GM19239 (cell line): ENCODE measurements at places on chromosomes 1 and 21.

DNA sequence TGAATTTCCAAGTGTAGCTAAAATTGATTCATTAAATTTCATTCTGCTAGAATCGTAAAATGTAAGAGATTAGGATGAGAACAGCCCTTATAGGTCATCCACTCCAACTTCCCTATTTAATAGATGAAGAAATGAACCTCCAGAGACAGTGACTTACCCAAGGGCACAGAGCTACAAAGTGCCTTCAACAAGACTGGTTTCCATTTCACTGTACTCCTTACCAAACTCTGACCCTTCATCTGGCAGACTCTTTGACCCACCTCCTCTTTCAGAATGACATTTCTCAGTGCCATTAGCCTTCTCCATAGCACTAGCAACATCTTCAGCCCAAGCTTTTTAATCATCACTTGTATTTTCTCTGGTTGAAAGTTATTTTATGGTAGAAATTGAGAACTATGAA, 161.3 kb downstream of the NEK7 start:
- no peak for DNase-seq

GRCh38 chr1:3821447-3821846, 25.1 kb upstream of the LRRC47 start:
- DNase-seq: no peak

GRCh38 chr1:55073187-55073916, 34.0 kb downstream of the PCSK9 start:
- no peak for DNase-seq

DNA sequence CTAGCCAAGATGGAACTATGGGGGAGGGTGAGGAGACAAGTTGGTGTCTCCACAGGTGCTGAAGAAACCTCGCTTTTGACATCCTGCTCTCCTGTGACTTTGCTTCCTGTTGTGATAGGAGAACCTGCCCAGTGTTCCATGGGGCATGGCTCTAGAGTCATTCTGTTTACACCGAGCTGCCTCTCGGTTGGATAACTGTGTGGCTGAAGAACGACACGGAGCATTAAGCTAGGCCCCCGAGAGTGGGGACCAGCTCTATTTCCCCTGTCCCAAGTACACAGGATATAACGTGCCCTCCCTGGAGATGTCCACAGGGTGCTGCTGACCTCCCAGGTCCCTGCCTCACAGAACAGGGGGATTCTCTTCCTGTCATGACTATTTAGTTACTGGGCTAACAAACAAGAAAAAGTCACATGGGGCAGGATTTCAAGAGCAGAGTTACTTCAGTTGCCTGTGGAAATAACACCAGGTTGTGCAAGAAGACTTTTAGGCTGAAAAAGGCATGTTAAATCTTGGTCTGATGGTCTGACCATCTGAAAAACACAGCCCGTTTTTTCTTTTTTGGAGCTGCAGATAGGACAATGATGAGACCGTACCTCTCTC, 29.4 kb upstream of the PPP2R5A start:
- no peak for DNase-seq

DNA sequence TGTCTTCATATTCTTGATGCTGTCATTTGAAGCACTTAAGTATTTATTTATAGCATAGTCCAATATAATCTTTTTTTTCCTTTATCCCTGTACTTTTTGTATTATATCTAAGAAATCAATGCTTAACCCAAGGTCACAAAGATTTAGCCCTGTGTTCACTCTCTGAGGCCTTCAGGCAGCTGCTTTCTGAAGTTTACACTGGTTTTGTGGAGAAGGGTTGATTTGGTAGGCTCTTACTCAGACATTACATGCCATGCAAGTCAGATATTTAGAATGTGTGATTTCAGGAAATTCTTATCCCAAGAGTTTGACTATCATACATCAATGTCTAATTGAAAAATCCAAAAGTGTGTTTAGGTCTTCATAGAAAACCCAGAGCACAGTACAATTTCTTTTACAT, 56.3 kb downstream of the PALMD start:
- no peak for DNase-seq

DNA sequence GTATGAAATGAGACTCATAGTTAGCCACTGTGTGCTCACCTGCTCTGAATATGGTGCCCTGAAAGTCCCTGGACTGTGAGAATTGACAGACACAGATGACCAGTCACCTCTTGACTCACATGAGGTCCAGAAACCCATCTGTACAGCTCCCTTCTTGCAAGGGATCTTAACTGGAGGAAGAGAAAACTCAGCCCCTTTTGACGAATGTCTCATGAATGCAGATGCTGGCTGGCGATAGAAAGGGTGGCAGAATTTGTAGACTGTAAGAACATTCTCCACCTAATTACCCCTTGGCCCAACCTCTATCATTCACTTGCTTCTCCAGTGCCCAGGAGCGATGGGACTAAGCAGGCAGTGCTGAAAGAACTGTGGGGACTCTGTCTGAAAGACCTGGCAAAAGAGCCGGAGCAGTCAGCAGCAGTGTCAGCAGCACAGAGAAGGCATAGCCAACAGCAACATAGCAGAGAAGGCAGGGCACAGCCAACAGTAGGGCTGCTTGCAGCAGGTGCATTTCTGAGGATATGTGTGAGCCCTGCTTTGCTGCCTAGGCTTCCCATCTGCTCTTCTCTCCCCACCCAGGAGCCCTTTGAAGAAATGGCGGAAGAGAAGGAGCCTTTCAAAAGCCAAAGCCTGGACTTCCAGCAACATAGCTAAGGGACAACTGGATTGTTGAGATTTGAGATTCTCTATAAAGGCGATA, 25.8 kb upstream of the IFNGR2 start:
- no peak for DNase-seq

DNA sequence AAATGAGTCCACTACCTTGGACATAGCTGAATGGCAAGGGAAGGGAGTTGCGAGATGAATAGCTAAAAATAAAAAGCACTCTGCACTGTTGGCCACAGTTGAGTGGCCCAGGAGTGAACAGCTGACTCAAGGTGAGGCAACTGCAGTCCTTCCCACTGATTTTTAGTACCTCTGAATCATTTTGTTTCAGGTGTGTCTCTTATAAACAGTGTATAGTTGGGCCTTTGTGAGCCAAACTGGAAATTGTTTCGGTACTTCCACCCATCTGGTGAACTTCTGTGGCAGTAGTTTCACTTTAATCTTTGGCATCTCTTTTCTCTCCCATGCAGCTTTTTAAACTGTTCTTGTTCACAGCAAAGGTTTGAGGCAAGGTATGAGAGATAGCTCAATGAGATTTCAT, 122.7 kb downstream of the VAV3 start:
- DNase-seq: no peak

DNA sequence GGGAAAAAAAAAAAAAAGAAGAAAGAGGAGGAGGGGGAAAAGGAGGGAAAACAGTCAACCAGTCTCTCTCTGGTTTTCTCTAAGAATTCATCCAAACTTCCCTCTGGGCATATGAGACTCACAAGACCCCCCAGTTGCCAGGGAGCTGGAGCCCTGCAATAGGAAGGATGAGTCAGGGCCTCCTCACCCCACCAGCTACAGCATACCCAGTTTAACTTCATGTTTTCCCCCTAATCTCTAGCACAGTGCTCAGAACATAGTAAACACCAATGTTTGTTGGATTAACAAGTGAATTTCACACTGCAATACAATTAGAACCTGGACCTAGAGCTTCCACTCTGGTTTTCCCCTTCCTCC, 7.8 kb downstream of the F11R start:
- no peak for DNase-seq

- DNase-seq: peak; percentile 6
Observed at GRCh38 chr1:170247751-170248521, 102.2 kb downstream of the NTMT2 start.

DNA sequence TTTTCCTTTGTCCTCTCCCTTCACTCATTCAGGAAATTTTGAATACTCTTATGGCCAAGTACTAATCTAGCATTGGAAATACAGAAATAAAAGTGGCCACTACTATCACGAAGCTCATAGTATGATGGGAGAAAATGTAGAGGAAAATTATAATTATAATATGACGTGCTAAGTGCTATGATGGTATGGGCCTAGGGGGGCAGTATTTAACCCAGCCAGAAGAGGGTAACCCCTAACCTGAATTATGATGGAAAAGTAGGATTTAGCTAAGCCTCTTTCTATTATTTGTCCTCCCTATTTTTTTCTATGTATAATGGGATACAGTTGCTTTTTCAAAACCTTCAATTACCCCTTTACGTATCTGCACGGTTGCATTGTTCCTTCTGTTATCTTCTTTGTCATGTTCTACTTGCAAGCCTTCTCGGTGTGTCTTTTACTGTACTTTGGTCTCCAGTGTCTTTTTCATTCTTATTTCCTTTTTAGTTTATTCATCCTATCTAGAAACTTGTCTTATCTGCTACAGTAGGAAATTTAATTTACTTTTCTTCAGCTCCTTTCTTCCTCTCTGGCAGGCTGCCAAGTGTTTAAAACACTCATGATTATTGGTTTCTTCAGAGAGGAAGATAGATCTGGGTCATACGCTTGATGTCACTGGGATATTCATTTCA, 88.8 kb upstream of the GPR52 start:
- DNase-seq: no peak

DNA sequence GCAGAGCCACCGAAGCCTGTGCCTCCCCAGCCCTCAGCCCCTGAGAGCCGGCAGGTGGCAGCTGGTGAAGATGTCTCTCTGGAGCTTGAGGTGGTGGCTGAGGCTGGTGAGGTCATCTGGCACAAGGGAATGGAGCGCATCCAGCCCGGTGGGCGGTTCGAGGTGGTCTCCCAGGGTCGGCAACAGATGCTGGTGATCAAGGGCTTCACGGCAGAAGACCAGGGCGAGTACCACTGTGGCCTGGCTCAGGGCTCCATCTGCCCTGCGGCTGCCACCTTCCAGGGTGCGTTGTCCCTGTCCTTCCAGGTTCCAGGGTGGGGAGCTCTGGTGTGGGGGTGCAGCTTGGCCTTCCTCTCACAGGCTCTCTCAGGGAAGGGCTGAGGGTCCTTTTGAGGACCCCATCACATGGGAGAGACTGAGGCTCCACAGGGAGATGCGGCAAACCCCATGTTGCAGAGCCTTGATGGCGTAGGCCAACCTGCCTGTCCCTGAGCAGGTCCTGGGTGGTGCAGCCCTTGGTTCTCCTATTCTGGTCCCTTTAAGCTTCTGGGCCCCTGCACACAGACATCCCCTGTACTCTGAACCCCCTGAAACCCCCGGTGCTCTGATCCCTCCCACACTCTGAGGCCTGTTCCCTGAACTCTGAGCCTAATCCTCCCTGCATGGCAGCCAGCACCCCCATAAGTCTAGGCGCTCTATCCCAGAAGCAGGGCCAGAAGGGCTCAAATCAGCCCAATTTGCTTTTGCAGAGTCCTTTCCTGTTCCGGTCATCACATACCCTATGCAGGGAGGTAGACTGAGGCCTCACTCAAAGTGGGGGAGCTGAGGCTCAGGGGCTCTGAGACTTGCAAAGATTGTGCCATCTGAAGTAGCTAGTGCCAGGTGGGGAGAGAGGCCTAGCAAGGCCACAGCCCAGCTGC, 88.5 kb downstream of the TRIM11 start:
- DNase-seq: no peak

DNA sequence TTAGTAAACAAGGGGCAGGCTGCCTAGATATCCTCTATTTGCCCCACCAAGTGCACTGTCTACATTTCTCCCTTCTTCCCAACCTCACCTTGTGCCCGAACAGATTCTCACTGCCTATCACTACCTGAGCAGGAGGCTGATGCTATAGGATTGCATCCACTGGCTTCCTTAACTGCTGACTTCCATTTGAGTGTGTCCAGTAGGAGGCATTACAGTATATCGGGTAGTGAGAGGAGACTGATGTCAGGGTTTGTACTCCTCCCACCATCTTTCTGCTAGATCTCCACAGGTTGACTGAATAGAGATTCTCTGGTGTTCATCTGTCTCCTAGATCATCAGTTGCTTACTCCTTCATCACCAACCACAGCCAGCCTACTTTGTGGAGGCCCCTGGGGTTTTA, 796.3 kb downstream of the LRRIQ3 start:
- no peak for DNase-seq

GRCh38 chr1:85339089-85339488, 62.7 kb upstream of the BCL10 start:
- no peak for DNase-seq

DNA sequence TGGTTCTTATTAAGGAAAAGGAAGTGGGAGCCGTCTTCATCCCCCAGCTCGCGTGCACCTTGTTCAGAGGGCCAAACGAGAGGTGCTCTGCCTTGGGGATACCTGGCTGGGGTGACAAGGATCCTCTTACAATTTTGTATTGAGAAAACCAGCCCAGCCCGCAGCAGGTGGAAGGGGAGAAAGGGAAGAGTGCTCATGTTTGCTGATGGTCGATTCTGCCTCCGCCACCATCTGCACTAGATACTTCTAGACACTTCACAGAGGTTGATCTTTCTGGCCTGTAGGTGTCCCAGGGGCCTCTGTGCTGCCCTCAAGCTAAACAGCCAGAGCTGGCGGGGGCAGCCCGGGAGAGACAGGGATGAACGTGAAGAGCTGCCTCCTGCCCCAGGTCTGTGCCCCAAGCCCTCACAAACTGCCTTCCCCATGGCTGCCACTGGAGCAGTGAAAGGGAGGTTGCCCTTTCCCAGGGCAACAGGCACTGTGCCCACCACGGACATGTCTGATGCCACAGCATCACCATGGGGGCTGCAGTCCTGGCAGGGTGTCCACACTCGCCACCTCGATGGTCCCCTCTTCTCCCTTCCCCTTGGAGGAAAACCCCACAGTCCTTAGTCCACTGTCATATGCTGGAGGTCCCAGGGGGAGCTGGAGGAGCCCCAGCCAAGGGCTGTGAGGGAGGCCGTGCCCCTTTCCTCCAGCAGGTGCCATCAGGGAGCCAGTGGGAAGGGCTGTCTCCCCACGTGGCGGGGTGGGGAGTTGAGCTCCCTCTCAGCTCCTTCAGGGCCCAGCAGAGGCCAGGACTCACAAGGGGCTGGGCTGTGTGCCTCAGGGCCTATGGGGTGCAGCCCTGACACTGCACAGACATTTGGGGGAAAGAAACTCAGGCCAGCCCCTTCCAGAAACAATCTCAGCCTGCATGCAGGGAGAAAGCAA, 8.1 kb downstream of the ADPRS start:
- DNase-seq: no peak

DNA sequence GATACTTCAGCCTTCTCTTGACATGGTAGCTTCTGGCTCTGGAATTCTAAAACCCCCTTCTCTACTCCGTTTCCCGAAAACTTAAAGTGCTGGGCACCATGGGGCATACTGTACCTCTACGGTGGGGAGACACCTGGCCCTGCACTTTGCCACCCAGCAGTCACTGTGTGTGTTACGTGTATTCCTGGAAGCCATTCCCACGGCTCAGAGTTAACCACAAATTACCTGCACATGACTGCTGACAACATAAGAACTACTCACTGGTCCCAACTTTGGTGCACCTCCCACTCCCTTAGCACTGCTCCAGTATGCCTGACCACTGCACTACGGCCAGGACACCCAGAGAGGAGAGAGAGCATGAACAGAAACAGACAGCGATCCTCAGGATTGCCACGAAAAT, 29.4 kb upstream of the TMPRSS2 start:
- no peak for DNase-seq

GRCh38 chr1:214899908-214900460, 182.6 kb upstream of the KCNK2 start:
- DNase-seq: no peak

GRCh38 chr1:76343356-76343755, 268.8 kb downstream of the ST6GALNAC3 start:
- no peak for DNase-seq

DNA sequence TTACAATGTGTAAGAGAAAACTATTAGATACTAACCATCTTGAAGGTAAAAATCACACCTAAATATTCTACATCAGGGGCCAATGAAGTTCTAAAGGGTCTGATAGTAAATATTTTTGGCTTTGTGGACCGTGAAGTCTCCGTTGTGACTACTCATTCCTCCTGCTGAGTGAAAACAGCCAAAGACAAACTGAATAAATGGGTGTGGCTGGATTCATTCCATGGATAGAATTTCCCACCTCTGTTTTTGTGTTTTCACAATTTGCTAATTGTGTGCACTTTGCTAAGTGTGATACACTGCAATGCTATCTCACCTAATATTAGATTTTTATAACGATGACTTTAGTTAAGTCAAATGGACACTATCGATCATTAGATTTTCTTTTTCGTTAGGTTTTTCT, 1474.0 kb downstream of the PLA2G4A start:
- DNase-seq: no peak
